Mesenteric fat pad (tissue), 1 donor: ENCODE measurements at places on chromosomes 3 and 15.

GRCh38 chr3:78281381-78281780, 1241.5 kb downstream of the ROBO2 start:
- no peak for DNase-seq

DNA sequence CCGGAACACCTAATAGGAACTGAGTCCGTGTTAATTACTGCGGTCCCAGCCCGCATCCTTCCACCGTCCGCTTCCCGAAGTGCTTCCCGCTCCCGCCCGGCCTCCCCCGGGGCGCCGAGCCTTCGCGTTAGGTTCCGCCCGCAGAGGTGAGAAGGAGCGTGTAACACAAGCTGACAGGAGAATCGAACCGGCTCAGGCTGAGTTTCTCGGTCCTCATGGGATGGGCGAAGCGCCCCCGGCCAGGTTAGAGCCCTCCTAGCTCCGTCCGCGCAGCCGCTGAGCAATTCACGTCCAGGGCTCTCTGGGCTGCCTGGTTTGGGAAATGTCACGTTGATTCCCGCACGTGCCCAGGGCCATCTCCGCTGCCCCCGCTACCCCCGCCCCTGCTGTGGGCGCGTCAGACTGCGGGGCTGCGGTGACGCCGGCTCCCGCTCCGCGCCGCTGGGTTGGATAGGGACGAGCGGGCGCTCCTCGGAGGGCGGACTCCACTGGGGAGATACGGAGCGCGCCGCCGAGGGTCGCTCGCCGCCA, 954 bp downstream of the CLDN11 start:
- DNase-seq, result no peak

DNA sequence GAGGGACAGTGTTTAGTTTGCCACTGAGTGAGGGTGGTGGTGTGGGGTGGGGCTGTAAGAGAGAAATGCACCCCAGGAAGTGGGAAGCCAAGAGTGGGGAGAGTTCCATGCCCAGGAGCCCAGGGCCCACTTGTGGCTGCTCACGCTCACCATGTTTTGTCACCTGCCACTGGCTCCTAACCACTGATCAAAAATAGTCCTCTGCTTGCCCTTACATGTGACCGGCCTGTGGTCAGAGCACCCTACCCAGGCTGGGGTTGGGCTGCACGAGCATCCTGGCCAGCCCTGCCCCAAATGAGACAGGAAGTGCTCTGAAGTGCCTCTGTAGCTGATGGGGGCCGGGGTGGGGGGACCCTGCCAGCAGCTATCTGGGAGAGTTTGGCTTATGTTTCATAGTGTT, 216.3 kb downstream of the RPLP1 start:
- peak; percentile 80 for DNase-seq

GRCh38 chr15:88230823-88231222, 25.7 kb downstream of the NTRK3 start:
- no peak for DNase-seq

- no peak for DNase-seq
These were observed 7.0 kb upstream of the PLD1 start for GRCh38 chr3:171817074-171817800.

DNA sequence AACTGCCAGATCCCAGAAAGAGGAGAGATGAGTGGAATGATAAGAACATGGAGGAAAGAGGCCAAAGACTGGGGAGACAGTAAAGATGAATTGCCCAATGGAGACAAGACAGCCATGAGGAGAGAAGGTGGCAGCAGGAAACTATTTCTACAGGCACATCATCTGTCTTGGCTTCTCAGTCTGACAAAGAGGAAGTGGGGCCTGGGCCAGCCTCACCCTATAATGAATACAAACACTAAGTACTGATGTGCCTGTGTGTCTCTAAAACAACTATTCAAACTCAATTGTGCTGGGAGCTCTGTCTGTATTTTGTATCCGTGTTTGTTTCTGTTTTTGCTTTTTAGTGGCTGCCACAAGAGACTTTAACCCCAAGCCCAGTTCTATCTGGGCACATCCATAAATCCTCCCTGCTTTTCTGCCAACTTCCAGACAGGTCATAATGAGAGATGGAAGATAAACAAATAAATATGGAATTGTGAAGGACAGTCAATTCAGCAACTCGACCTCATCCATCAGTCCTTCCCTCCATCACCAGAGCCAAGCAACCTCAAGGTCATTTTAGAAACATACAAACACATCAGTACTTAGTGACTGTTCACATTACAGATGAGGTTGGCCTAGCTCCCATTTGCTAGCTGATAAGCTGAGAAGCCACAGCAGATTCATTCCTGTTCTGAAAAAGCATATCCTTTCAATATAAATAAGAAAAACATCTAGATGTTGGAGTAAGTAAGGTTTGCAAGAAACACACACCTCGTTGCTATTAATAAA, 116.7 kb downstream of the CADPS start:
- DNase-seq, result no peak

DNA sequence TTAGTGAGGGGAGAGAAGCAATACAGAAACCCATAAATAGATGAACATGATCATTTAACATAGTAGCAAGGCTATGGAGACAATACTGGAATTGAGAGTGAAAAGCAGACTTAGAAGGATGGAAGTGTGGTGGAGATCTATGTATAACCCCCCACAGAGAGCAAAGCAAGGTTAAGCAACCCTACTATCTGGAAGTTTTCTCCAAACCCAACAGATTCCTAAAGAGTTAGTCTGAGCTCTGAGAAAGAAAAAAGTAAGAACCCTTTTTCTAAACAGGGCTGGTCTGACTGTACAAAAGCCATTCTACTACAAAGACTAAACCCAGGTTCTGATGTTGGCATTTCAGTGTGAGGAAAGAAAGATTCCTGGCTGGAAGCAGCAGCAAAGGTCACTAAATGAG, 153.2 kb downstream of the WNT5A start:
- DNase-seq, result no peak

DNA sequence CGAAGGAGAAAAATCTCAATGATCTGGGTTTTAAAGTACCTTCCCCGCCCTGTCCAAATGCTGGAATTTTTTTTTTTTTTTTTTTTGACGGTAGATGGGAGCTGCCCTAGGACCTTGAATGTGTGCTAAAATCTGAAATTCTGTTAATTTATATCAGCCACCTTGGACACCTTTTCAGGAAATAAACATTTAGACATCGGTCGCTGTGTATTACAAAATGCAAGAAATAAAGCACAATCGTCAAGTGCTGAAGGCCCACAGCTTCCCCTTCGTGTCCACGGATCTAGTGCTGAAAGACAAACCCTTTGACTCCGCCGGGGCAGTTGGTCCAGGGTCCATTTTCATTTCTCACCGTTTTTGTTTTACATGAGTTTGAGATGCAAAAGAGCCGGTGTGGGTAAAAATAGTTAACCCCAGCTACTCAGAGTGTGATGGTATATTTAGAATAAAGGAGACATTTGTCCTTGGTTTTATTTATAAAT, 90.2 kb upstream of the CHD2 start:
- DNase-seq, result no peak

DNA sequence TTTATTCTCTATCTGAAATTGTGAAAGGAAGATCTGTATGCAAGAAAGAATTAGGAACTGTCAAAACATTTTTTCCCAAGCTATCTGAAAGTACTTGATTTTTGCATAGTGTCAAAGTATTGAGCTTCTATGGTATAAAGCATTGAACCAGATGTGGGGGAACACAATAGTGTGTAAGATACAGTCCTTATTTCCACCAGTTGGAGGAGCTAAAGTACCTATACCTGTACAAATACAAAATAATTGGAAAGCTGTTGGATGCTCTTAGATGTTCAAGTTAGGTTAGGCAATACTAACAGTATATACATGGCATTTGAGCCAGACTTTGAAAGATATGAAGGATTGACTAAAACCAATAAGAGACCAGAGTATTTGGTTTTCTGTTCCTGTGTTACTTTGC, 148.4 kb downstream of the B3GALNT1 start:
- no peak for DNase-seq

DNA sequence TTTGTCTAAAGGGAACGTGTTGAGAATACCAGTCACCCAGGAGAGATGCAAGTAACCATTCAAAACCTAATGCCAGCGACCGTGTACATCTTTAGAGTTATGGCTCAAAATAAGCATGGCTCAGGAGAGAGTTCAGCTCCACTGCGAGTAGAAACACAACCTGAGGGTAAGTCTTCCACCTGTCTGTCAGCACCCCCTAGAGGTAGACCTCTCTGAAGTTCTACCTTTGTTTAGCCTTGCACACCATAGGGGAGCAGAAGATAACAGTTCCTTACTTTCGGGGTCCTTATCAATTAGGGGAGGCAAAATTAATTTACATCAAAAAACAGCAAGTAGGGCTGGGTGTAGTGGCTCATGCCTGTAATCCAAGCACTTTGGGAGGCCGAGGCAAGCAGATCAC, 124.4 kb downstream of the HCN4 start:
- DNase-seq, result no peak

DNA sequence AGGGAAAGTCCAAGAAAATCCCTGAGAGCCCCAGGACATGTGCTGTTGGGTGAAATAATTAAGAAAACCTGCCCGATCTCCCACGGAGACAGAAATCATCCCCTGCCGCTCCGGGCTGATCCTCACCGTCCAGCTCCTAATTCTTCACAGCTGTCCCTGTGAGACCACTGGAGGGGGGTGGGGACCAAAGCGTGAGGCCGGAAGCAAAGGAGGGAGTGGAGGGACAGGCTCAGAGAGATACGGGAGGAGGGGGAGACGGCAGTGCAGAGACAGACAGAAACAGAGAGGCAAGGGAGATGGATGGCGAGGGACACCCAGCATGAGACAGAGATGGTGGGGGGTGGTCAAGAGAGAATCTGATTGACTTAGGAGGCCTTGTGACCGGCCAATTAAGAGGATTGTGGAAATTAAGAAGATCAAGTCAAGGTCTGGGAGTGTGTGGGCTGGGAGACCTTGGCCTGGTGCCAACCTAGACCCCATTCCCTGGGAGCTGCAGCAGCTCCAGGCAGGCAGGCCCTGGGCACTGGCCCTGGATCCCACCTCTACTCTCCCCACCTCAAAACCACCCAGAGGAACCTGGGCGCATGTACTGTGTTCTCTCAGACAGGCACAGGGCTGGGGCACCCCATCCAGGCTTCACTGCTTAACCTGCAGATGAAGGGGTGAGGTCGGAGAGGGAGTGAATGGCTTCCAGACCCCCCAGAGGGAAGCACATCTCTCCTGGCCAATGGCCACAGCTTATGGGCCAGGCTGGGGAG, 113.2 kb upstream of the ALDH1A3 start:
- peak; percentile 77 for DNase-seq

- DNase-seq, result no peak
These were observed 192.0 kb downstream of the UBE3A start for GRCh38 chr15:25246641-25247406.

GRCh38 chr15:42724276-42724675, 12.7 kb downstream of the CDAN1 start:
- DNase-seq, result no peak

- DNase-seq, result no peak
These were observed 340.2 kb upstream of the IGF1R start for GRCh38 chr15:98308117-98308516.

DNA sequence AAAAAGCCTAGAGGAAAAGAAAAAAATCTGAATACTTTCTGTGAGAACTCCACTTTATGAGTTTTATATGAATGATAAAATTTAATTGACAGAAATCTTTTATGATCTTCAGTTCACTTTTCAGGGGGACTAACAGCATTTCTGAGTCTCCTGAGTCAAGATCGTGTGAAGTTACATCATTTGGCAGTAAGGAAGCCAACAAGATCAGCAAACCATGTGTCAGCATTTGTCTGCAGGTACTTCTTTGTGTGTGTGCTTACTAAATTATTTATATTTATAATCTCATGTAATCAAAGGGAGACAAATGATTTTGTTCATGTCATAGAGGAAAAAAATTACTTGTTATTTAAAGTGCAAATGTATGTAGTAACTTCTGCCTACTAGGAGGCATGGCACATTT, 217.6 kb downstream of the MBNL1 start:
- no peak for DNase-seq

DNA sequence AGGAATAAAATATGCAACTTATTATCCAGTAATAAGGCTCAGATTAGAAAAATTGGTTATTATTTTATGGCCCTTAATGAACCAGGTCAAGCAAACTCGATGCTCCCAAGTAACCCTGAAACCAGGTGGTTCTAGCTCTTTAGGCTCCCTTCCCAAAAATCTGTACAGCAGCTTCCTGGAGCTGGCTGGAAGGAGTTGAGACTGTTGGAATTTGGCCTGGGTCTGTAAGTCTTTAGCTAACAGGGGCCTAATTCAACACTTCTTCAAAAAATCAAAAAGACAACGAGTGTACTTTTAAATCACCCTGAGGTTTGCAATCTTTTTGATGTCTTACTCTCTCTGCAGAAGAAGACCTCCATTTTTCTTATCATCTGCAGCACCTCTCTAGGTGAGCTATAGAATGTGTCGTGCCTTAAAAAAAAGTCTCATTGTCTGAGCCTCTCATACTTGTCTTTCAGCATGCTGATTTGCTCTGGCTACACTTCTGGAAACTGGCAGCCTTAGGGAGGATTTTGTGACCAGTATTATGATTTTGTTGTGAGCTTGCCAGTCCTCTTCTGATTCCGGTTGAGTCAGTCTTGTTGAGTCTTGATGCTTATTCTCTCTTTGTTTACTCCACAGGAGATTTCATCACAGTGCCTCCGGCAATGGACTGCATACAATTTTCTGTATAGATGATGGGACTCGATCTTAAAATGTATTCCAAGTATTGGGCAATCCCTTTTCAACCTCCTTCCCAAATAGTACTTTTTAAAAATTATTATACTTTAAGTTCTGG, 235.0 kb upstream of the KBTBD8 start:
- no peak for DNase-seq

- no peak for DNase-seq
These were observed 129.5 kb upstream of the UMPS start for GRCh38 chr3:124600765-124601164.

GRCh38 chr3:86887876-86888275, 103.1 kb downstream of the VGLL3 start:
- no peak for DNase-seq

DNA sequence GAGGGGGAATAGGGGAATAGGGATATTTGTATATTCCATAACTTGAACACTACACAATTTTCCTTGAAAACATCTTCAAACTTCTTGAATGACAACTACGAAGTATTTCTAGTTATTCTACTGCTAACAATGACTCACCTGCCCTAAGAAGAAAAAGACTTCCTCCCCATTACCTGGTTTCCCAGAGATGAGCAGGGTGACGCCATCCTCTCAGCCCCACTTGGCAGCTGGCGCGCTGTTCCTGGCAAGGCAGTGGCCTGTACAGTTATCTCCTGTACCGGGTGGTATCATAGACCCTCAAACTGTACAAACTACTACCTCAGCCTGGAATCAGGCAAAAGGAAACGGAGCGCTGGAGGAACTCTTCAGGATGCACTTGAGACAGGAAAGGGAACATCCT, 10.4 kb downstream of the WDR82 start:
- no peak for DNase-seq
